Adrenal gland (tissue), 19 donors: ENCODE measurements at places on chromosomes 12 and 14.

- no peak for DNase-seq
Observed at GRCh38 chr12:71162832-71163763, 5.3 kb upstream of the TSPAN8 start.

- DNase-seq = no peak
Observed at GRCh38 chr12:111066744-111067437, 146.5 kb upstream of the MYL2 start.

DNA sequence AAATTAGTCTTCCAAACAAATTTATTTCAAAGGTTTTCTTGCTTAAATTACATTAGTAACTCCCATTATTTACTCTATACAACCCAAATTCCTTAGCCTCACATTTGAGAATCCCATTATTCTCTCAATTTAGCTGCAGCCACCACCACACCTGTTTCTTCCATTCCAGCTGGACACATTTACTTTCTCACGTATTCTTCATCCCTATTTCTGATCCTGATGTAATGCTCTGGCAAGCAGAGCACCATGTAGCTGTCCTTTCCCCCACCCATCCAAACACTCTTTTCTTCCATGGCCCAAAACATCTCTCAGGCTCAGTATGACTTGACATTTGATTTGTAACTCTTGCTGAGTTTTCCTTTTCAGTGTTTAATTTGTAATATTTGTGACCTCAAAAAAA, 240.2 kb upstream of the CLEC14A start:
- DNase-seq = no peak

DNA sequence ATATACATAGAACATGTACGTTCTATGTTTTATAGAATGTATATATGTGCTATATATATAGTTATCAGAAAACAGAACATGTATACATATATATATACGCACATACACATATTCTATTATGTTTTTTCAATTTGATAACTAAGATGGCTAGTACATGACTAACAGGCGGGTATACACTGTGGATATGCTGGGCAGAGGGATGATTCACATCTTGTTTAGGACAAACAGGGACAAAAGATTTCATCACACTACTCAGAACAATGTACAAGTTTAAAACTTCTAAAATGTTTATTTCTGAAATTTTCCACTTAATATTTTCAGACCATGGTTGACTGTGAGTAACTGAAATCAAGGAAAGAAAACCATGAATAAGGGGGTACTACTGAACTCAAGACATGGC, 17.4 kb downstream of the TIMELESS start:
- no peak for DNase-seq

DNA sequence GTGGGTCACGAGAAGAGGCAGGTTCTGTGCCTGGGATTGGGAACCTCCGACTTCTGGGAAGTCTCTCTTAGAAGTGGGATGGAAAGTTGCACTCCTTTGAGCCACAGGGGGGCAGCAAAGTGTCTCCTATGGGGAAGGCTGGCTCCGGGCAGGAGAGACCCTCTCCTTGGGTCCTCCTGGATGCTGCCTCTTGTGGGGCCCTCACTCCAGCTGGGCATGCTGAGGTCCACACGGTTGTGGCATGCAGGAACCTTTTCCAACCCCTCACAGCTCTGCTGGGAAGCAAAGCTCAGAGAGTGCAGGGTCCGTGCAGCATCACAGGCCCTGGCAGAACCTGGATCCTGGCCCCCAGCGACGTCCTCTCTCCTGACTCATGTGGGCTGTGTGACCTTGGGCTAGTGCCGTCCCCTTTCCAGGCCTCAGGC, 17.4 kb downstream of the SDSL start:
- DNase-seq = no peak

DNA sequence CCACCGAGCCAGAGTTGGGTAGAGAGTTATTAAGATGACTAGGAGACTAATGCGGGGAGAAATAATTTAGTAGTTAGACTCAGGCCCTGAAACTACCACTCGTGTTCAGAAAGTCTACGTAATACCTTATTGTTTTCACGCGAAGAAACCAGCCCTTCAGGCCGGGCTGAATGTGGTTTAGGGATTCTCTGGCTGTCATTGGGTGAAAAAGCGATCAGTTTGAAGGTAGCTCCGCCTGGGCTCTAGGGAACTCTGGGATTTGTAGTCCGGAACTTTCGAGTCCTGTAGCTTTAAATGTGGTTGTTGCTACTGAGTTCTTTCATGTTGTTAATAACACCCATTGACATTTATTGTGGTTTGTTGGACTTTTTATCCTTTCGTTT, 549 bp upstream of the WDR89 start:
- peak; percentile 87 for DNase-seq

- no peak for DNase-seq
Observed at GRCh38 chr12:104223712-104224111, 8.1 kb downstream of the TXNRD1 start.

- no peak for DNase-seq
Observed at GRCh38 chr12:50086148-50086547, 1.0 kb downstream of the SMARCD1 start.

DNA sequence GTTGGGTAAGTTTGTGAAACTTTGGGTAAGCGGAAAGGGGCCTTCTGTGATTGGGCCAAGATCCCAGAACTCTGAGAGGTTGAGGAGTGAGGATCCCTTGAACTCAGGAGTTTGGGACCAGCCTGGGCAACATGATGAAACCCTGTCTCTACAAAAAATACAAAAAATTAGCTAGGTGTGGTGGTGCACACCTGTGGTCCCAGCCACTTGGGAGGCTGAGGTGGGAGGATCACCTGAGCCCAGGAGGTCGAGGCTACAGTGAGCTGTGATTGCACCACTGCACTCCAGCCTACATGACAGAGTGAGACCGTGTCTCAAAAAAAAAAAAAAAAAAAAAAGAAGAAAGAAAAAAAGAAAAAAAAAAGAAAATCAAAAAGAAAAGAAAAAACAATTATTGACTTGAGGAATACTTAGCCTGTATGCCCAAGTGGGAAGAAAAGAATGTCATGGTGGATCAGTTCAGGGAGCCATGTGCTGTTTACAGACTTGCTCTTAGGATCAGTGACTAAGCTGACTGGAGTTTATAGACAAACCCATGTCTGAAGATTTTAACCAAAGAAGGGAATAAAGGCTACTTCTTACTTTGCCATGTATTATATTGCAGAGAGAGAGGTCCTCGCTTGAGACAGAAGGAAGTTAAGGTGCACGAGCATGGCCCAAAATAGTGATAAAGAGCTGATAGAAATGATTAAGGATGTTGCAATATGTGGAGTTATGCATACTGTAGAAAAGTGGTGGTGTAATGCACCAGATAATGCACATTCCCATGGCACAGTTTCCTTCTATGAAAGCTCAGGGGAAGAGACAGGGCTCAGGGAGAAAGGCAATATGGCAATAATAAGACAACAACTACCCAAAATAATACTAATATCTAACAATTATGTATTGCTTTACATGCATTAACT, 881 bp downstream of the HSD17B6 start:
- DNase-seq = no peak

- no peak for DNase-seq
Observed at GRCh38 chr12:132513070-132513398, 23.1 kb downstream of the FBRSL1 start.

GRCh38 chr14:101198398-101199027, 295.0 kb upstream of the RTL1 start:
- peak; percentile 12 for DNase-seq

GRCh38 chr14:51821822-51822221, 38.6 kb upstream of the GNG2 start:
- DNase-seq = no peak

DNA sequence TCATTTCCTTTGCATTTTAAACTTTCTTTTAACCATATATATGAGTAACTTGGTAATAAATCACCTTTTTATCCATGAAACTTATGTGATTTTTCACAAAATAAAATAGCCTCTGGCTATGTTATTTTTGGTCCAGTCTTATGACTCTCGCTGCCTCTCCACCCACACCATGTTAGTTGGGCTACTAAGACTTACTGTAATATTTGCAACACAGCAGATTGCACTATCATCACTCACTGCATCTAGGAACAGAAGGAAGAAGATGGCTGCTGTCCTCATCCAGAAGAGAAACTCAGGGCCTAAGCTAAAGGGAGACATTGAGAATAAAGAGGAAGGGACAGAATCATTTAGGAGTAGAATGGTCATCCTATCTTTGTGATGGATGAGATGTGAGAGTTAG, 12.6 kb upstream of the B4GALNT3 start:
- DNase-seq = no peak

DNA sequence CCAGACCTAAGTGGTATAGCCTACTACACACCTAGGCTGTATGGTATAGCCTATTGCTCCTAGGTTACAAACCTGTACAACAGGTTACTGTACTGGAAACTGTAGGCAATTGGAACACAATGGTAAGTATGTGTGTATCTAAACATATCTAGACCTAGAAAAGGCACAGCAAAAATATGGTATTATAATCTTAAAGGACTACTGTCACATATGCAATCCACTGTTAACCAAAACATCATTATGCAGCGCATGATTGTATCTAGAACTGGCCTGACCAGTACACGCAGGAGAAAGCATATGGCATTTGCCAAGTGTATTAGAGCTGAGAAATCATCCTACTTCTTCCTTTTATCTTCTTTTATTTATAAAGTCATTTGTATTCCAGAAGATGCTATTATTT, 75.5 kb downstream of the SLC8A3 start:
- no peak for DNase-seq

- DNase-seq = no peak
Observed at GRCh38 chr12:24200010-24200409, 250.5 kb upstream of the SOX5 start.

DNA sequence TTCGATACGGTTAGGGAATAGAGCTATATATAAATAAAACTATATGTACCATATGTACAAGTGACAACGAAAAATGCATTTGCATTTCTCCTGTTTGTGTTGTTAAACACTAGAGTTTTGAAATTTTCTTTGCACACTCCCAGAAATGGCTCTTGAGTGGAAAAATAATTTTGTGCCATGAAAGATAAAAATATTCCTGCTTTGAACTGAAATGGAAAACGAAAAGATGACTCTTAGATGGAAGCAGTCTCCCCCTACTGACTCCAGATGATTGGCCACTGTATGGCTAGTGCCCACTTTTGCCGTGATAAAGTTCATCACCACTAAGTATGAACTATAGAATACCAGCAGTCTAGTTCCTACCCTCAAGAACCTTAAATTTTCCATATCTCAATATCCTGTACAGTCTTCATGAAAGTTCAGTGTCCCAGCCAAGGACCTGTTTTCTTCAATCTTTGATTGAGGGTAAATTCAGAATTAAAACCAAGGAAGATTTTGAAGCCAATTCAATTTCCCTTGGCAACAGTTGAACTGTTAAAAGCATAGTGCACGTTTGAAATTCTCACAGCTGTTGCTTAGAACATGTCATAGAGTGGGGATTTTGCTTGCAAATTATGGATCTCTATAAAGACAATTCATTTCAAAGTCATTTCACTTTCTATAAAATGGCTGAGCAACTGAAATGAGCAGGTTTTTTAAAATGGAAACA, 1.6 kb upstream of the PPP2R5E start:
- DNase-seq = no peak
